Caco-2 (cell line): ENCODE measurements at places on chromosomes 12 and 14.

GRCh38 chr14:105178868-105179140, 2.3 kb downstream of the NUDT14 start:
- DNase-seq = no peak

- DNase-seq = no peak
Observed at GRCh38 chr12:46200551-46200950, 68.3 kb downstream of the SLC38A1 start.

DNA sequence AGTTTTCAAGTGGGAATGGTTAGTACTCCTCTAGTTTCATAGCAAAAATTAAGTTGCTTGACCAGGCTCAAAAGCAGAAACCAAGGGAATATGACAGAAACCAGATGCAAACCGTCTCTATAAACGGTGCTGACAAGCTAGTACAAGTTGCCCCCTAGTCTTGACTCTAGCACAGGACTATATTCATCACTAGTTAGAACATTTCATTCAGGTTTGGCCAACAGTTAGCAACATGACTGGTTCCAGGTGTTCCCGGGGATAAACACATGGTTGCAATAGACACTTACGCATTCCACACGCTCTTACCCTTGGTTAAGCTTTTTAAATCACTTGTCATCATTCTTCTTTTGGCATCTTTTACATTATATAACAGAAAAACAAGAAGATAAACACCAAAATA, 103.6 kb downstream of the SCFD1 start:
- DNase-seq = no peak

DNA sequence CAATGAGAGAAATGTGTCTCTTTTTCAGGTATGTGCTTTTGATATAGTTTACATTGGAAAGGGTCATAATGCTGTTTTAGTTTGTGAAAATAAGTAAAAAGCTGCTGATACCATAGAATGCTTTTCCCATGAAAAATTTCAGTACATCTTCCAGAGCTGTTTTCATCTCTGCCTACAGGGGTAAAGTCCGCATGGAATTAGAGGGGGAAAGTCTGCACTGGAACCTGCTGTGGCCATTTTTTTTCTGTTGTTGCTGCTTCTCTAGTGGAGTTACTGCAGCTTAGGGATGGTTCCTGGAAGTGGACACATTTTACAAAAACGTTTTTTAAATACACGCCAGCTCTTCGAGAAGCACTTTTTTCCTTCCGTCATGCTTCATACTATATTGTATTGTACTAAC, 81.3 kb downstream of the VEZT start:
- DNase-seq = no peak

DNA sequence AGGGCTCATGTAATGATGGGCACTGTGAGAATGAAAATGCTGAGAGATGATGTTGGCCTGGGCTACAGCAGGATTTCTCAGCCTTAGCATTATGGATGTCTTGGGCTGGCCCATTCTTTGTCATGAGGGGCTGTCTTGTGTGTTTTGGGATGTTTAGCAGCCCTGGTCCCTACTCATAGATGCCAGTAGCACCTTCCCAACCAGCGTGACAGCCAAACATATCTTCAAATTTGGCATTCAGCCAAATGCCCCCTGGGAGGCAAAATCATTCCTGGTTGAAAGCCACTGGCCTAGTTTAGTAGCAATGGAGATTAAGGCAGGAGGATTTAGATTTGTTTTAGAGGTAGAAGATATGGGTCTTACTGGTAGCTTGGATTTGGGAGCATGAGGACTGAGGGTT, 26.6 kb downstream of the UBE3B start:
- no peak for DNase-seq

GRCh38 chr12:63940310-63941005, 96.0 kb downstream of the SRGAP1 start:
- DNase-seq = no peak

DNA sequence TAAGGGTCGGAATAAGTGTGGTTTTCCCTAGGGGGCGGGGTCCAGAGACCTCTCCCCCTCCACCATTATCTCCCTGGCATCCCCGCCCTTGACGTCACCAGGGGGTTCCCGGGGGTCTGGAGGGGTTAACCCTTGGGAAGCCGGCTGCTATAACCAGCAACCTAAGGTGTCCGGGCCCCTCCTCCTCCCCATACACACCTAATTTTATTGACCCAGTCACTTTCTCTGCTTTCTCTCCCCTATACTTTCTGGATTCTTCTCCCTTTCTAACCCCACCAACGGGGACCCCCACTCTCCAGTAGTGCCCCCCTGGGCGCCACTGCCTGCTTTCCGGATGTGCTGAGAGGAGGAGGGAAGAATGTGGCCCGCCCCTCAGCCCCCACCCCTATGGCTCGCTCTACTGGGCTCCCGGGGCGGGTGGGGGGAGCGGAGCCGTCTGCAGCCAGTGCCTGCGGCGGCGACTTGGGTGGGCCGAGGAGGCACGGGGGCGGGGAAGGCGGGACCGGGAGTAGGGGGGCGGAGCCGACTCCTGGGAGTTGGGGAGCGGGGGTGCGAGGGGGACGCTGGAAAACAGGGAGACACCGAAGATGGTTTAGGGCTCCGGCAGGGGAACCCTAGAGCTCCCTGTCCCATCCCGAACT, 1.8 kb downstream of the GLI1 start:
- no peak for DNase-seq

DNA sequence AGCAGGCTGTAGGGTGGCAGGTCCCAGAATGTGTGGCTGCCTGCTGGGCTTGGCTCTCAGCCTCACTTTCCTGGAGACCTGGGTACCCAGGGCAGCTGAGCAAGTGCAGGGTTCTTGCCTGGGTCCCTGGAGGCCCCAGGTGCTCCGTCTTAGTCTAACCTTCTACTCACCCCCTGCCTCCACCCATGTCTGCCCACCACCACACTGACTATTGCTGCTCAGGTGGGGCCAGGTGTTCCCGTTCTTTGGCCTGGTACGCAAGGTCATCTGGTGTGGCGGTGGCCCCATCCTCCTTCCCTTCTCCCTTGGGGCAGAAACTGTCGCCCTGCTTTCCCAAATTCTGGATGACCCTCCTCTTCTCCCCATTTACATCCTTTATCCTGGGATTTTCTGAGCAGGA, 319.9 kb downstream of the TMEM121 start:
- no peak for DNase-seq

DNA sequence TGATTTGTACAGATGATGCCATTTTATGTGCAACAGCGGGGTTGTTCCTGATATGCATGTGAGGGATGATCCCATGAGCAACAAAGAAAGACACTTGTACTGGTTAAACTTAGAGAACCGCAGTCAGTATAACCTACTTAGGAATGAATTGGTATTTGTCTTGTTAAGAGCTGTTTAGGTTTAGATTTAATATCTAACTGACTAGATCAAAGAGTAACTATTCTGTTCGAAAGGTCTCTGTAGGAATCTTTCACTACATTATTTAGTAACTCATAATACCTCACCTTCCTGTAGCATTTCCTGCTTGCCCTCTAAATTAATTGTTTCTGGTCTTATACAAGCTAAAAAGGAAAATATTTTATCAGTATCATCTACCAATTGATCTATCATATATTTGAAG, 350.4 kb downstream of the TRHDE start:
- no peak for DNase-seq

GRCh38 chr12:113855998-113856397, 110.1 kb downstream of the RBM19 start:
- DNase-seq = no peak

DNA sequence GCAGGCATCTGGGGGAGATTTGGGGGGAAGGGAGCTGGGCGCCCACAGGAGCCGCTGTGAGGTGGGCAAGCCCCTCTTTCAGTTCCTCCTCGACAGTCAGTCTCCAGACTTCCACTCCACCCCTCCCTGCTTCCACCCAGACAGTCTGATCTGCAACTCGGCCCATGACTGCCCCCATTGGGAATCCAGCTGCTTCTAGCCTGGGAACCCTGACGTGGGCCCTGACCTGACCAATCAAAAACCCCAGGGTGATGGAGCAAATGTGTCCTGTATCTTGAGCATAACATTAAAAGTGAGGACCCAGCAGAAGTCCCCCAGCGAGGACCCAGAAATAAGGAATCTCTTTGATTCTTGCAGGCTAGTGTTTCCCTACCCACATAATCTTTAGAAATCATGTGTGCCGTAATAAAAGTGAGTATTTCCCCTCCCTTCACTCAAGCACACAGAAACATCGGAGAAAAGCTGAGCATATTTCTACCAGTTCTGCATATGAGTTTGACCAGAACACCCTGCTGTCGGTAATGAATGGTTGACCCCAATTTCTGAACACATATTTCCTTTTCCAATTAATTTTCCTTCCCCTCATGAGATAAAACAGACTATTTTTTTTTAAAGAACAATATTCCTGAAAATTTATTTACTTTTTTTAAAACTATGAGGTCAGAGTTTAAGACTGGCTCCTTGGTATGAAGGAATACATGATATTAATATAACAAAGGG, 6.4 kb downstream of the SSH1 start:
- no peak for DNase-seq

DNA sequence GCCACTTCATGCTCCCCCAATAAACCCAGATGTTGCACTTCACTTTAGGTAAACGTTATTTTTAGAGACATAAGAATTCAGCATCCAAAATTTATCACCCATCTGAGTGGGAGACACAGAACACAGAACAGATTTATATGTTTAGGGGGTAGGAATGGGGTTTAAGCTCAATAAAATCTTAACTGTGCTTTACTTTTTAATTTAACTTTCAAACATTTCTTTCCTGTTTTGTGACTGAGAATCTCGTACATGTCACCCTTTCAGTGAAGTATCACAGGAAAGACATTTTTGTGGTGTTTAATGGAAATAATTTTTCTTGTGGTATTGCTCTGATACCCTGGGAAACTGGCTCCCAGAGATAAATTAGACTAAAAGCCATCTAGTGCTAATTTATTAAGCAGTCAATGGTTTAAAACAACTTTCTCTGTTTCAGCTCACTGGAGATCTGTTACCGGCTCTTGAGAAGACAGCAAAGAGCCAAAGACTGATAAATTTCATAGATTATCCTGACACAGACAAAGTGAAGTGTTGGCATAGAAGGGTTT, 148.0 kb upstream of the BMP4 start:
- no peak for DNase-seq

DNA sequence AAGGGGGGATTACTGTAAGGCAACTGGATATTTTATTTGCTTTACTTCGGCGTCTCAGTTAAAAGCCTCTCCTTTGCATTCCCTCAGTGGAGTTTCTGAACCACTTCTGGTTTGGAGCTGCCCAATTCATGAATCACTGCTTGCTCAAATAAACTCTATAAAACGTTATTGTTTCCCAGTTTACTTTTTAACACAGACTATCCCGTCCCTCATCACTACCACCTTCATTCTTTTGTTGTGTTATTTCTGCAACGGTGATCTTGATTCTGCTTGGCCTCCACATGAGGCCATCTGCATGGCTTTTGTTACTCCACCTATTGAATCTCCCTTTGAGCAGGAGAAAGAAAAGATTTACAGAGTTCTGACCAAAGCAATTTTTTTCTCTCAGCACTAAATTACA, 104.0 kb upstream of the PLEKHA5 start:
- no peak for DNase-seq

DNA sequence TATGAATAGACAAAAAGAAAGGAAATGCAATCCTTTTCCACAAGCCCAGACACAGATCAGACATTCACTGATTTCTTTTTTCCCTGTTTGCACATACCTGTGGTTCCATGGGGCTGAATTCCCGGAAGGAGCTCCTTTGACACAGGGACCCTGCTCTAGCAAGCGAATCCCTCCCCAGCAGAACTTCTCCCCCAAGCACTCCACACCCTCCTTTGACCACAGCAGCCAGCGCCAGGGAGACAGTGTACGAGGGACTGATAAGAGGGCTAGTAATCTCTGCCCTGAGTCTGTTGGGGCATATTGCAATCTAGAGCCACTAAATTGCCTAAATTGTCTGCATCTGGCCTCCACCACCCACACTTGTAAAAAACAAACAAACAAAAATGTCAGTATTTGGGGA, 83.4 kb upstream of the NTF3 start:
- DNase-seq = peak; percentile 29

- DNase-seq = no peak
Observed at GRCh38 chr12:104672501-104673265, 215.9 kb downstream of the CHST11 start.

DNA sequence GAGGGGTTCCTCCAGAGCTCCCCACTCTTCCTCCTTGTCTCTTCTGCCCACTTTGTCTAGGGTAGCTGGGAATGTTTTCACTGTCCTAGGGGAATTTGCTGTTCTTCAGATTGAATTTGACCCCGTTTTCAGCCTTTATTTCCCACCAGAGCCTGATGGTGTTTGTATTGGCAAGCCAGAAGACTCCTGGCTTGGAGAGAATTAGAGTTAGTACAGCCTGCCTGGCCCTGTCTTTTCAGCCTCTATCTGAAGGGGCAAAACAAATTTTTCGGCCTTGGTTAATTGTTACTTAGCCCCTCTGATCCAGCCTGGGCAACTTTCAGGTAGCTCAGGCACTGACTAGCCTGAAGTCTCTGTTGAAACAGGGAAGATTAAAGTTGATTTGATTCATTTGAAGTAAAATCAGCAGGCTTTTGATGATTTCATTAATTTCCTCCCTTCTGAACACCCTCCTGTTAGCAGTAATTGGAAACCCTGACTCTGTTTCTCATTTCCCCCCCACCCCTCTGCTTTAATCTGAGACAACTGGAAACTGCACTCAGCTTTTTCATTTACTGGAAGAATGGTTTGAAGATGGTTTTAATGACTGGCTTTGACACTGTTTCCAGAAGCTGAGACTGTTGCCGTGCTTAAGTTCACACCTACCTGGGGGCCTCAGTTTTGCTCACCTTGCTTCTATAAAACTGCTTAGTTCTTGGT, 63.3 kb downstream of the SUSD6 start:
- no peak for DNase-seq

- no peak for DNase-seq
Observed at GRCh38 chr12:44677724-44678123, 198.4 kb downstream of the NELL2 start.

- no peak for DNase-seq
Observed at GRCh38 chr14:102684298-102684663, 91.8 kb downstream of the RCOR1 start.
